Activated B cell treated with CpG ODN at 0.5 μM for 24 hours (primary cell): ENCODE measurements at places on chromosomes 16 and 17. TPM values are rescaled to one million over a fixed set of nuclear protein-coding genes. Genes with fewer than 3 reads are reported as not detected.

Gene JUP
- total RNA-seq: 27.3 and 31.1 TPM in 2 replicates

GRCh38 chr16:21722771-21723455 is 59.1 kb downstream of the OTOA start:
- no peak overlapping the region for H3K27ac ChIP-seq
- DNase-seq: no peak
- H3K4me1 ChIP-seq: peaks cover 11% of the 10 kb centered on the region
- no peak overlapping the region for H3K4me3 ChIP-seq
- H3K36me3 ChIP-seq: no peaks in the 10 kb centered on the region

DNA sequence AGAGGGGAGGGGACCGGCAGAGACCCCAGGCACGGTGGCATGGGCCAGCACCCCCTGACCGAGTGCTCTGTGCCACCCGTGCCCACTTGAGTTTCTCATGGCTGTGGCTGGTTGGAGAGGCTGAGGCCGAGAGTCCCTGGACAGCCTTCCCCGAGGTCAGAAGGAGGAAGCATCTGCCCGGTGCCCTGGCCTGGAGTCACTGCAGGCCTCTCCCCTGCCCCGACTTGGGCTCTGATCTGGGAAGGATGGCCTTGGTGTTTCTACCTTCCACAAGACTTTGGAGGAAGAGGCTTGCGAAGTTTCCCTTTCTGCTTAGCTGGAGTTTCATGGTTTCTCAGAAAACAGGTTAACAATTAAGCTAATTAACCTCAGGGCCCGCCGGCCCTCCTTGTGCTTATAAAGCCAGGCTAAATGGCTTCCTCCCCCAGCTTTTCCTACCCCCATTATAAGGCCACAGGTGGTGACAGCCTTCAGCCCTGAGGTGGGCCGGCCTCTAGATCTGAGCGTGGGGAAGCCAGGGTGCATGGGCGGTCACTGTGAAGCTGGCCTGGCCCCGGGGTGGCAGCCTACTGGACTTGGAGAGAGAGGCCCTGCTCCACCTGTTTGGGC is 17.3 kb downstream of the LLGL2 start:
- no peaks in the 10 kb centered on the region for H3K4me1 ChIP-seq
- no peak for DNase-seq
- no peaks in the 10 kb centered on the region for H3K27me3 ChIP-seq
- H3K27ac ChIP-seq: no peak overlapping the region
- H3K4me3 ChIP-seq: no peak overlapping the region

GRCh38 chr16:67504031-67505021 is 21.0 kb upstream of the AGRP start:
- H3K27me3 ChIP-seq: no peaks in the 10 kb centered on the region
- H3K4me1 ChIP-seq: peaks cover 45% of the 10 kb centered on the region
- no peak for DNase-seq
- peak overlapping the region; percentile 48 for H3K4me3 ChIP-seq
- peaks cover 12% of the 10 kb centered on the region for H3K36me3 ChIP-seq

GRCh38 chr17:50928646-50929045 is 62.5 kb upstream of the TOB1 start:
- no peak overlapping the region for H3K27ac ChIP-seq
- H3K4me3 ChIP-seq: no peak overlapping the region
- H3K27me3 ChIP-seq: peaks cover 11% of the 10 kb centered on the region

GRCh38 chr17:49508061-49508865 is 13.2 kb downstream of the NGFR start:
- no peak overlapping the region for H3K27ac ChIP-seq
- DNase-seq: no peak
- H3K4me3 ChIP-seq: no peak overlapping the region
- peaks cover 44% of the 10 kb centered on the region for H3K27me3 ChIP-seq
- H3K36me3 ChIP-seq: no peaks in the 10 kb centered on the region
- H3K4me1 ChIP-seq: no peaks in the 10 kb centered on the region

- H3K36me3 ChIP-seq: peaks cover 26% of the 10 kb centered on the region
- no peak overlapping the region for H3K27ac ChIP-seq
- peaks cover 24% of the 10 kb centered on the region for H3K4me1 ChIP-seq
- H3K27me3 ChIP-seq: no peaks in the 10 kb centered on the region
- no peak for DNase-seq
Measured at GRCh38 chr17:40522250-40522960, 21.0 kb upstream of the TNS4 start.

Gene CDH1
- 8.2 and 10.7 TPM in 2 replicates for total RNA-seq

DNA sequence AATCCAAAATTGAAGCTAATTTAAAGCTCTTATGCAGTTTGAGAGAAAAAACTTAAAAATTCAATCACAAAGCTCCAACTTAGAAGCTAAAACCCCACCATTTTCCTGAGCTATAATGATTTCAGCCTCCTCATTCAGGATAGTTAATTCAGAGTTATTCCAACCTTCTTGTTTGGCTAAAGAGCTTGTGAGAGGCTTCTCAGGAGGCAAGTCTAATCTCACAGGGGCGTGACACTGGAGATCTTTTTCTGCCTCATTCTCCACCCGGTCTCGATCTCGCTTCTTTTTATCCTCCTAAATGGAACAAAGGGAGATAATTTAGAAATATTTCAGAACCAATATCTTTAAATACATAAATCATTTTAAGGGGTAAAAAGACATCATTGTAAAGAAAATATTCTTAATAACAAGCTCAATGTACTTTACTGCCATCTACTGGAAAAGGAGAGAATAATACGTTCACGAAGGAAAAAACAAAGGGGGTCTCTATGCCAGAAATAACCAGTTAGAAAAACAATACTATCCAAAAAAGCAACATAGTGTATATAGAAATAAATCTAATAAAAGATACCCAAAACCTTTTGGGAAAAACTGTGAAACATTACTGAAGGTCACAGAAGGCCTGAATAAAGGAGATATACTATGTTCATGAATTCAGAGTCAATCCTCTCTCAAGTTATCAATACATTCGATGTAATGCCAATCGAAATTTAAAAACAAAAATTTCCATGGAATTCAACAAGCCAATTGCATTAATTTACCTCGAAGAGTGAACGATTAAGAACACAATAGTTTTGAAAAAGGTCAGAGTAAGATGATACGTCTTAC is 13.9 kb downstream of the BRD7 start:
- no peak for DNase-seq
- no peaks in the 10 kb centered on the region for H3K27me3 ChIP-seq
- no peak overlapping the region for H3K27ac ChIP-seq
- peaks cover 12% of the 10 kb centered on the region for H3K4me1 ChIP-seq
- H3K4me3 ChIP-seq: no peak overlapping the region

Gene BCL6B
- total RNA-seq: 0.31 and 0.88 TPM in 2 replicates

Gene MPP2
- not detected in 2 replicates for total RNA-seq

GRCh38 chr17:41647940-41648410 is 23.6 kb upstream of the KRT17 start:
- H3K4me1 ChIP-seq: peaks cover 10% of the 10 kb centered on the region
- DNase-seq: peak; percentile 86
- no peaks in the 10 kb centered on the region for H3K27me3 ChIP-seq
- H3K27ac ChIP-seq: peak overlapping the region; percentile 47
- H3K4me3 ChIP-seq: peak overlapping the region; percentile 79
- H3K36me3 ChIP-seq: no peaks in the 10 kb centered on the region

- H3K27me3 ChIP-seq: peaks cover 34% of the 10 kb centered on the region
- H3K4me3 ChIP-seq: no peak overlapping the region
- H3K27ac ChIP-seq: no peak overlapping the region
- no peaks in the 10 kb centered on the region for H3K4me1 ChIP-seq
- DNase-seq: no peak
- H3K36me3 ChIP-seq: no peaks in the 10 kb centered on the region
Measured at GRCh38 chr17:35953720-35954119, 10.2 kb upstream of the LYZL6 start.

Gene SLFN14
- total RNA-seq: not detected in 2 replicates

Gene FNDC8
- total RNA-seq: not detected in 2 replicates

Gene P2RX5
- 295 and 349 TPM in 2 replicates for total RNA-seq

GRCh38 chr17:44749076-44749979 is 9.5 kb upstream of the ADAM11 start:
- no peaks in the 10 kb centered on the region for H3K4me1 ChIP-seq
- H3K4me3 ChIP-seq: no peak overlapping the region
- H3K27ac ChIP-seq: no peak overlapping the region
- H3K27me3 ChIP-seq: peaks cover 3% of the 10 kb centered on the region

- H3K4me3 ChIP-seq: no peak overlapping the region
- no peaks in the 10 kb centered on the region for H3K36me3 ChIP-seq
- peaks cover 19% of the 10 kb centered on the region for H3K4me1 ChIP-seq
Measured at GRCh38 chr17:977166-977565, 2.4 kb downstream of the NXN start.

GRCh38 chr17:41689497-41690299 is 1.0 kb downstream of the EIF1 start:
- DNase-seq: no peak
- H3K36me3 ChIP-seq: peaks cover 59% of the 10 kb centered on the region

GRCh38 chr17:34420254-34420766 is 57.3 kb upstream of the CCL1 start:
- DNase-seq: peak; percentile 34
- H3K27ac ChIP-seq: no peak overlapping the region
- peaks cover 28% of the 10 kb centered on the region for H3K27me3 ChIP-seq
- H3K36me3 ChIP-seq: no peaks in the 10 kb centered on the region
- no peak overlapping the region for H3K4me3 ChIP-seq

DNA sequence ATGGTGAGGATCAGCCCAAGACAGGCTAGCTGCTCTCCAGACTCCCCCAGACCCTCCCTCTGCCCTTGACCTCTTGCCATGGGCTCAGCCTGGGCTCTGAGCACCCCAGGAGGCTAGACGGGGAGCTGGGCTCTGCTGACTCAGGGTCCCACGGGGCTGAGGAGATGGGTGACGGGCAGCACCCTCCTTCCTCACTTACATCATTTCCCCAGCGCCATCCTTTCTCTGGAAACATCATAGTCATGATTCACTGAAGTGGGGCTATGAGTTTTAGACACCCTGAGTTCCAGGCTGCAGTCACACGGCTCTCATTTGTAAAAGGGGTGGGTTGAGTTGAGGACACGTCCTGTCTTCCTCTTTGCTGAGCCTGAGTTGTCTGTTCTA is 3.0 kb upstream of the ITGAX start:
- H3K36me3 ChIP-seq: no peaks in the 10 kb centered on the region
- peaks cover 87% of the 10 kb centered on the region for H3K4me1 ChIP-seq
- no peak for DNase-seq
- no peaks in the 10 kb centered on the region for H3K27me3 ChIP-seq

GRCh38 chr17:7034955-7035590 is 742 bp upstream of the SLC16A13 start:
- peak overlapping the region; percentile 94 for H3K4me3 ChIP-seq
- H3K27me3 ChIP-seq: no peaks in the 10 kb centered on the region
- peaks cover 47% of the 10 kb centered on the region for H3K4me1 ChIP-seq
- no peak for DNase-seq
- H3K36me3 ChIP-seq: peaks cover 8% of the 10 kb centered on the region

Gene DHRS7C
- not detected in 2 replicates for total RNA-seq

DNA sequence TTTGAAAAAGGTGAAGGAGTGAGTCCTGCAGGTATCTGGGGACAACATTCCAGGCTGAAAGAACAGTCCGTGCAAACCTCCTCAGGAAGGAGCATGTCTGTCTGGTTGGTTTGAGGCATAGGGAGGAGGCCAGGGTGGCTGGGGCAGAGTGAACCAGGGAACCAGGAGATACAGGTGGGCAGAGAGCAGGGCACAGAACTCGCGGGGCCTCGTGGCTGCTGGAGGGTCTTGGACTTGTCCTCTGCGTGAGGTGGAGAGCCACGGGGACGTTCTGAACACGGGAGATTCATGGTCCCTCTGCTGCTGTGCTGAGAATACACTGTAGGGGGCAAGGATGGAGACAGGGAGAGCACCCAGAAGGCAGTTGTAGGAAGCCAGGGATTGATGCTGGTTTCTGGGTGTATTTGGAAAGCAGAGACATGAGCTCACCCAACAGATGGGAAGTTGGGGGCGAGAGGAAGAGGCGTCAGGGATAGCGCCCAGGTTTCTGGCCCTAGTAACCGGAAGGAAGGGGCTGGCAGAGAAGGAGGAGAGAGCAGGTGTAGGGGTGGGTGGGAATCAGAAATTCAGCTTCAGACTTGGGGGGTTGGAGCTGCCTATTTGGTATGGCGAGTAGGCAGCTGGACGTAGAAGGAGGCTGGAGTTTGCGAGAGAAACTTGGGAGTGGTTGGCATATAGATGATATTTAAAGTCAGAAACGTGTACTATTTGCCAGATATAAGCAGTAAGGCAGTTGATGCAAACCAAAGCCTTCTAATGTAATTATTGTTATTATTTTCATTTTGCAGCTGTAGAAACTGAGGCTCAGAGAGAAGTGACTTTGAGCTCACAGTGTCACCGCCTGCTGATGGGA is at the start of gene CCL17:
CCL17 (plus strand) TSS at position 803 of the 853 bp plus-strand sequence. CDS start 9,166 bp downstream, outside the sequence.
- H3K4me1 ChIP-seq: peaks cover 33% of the 10 kb centered on the region
- no peak for DNase-seq
- H3K27ac ChIP-seq: no peak within 1 kb of the TSS
- H3K27me3 ChIP-seq: no peaks in the 10 kb centered on the region
- H3K4me3 ChIP-seq: no peak within 1 kb of the TSS

GRCh38 chr17:7707446-7707845 is 2.4 kb downstream of the EFNB3 start:
- no peak overlapping the region for H3K27ac ChIP-seq
- DNase-seq: no peak
- H3K4me1 ChIP-seq: peaks cover 27% of the 10 kb centered on the region
- peaks cover 10% of the 10 kb centered on the region for H3K36me3 ChIP-seq
- no peak overlapping the region for H3K4me3 ChIP-seq

GRCh38 chr16:57262841-57263540 is 17.9 kb downstream of the ARL2BP start:
- peaks cover 11% of the 10 kb centered on the region for H3K4me1 ChIP-seq
- no peak overlapping the region for H3K4me3 ChIP-seq
- no peak for DNase-seq
- H3K27ac ChIP-seq: no peak overlapping the region
- H3K27me3 ChIP-seq: no peaks in the 10 kb centered on the region

DNA sequence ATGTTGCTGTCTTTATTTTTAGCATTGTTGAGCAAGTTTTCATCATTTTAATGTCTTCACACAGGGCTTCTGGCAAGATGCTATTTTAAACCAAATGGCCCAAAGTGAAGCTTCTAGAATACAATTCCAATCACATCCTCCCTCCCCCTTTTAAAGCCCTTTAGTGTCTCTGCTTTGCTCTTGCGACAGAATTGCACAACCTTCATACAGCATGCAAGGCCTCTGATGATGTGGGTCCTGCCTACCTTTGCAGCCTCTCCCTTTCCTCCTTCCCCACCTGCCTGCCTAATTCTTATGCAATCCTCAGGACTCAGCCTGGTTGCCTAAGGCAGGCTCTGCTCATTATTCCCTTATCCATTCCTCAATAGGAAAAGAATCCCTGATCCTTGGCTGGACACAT is 381.7 kb downstream of the SLC39A11 start:
- H3K27me3 ChIP-seq: no peaks in the 10 kb centered on the region
- no peaks in the 10 kb centered on the region for H3K4me1 ChIP-seq
- no peak for DNase-seq
- no peak overlapping the region for H3K4me3 ChIP-seq
- no peak overlapping the region for H3K27ac ChIP-seq

- no peak for DNase-seq
- H3K36me3 ChIP-seq: no peaks in the 10 kb centered on the region
- H3K27me3 ChIP-seq: no peaks in the 10 kb centered on the region
- H3K4me1 ChIP-seq: no peaks in the 10 kb centered on the region
- H3K27ac ChIP-seq: no peak overlapping the region
Measured at GRCh38 chr16:73956587-73957494, 339.8 kb upstream of the PSMD7 start.

GRCh38 chr16:23651943-23652468 is 10.7 kb downstream of the DCTN5 start:
- H3K27ac ChIP-seq: peak overlapping the region; percentile 71
- H3K36me3 ChIP-seq: peaks cover 53% of the 10 kb centered on the region
- H3K4me1 ChIP-seq: peaks cover 28% of the 10 kb centered on the region
- H3K4me3 ChIP-seq: peak overlapping the region; percentile 21
